ENCODE measurements at places on chromosomes 2 and 18.

DNA sequence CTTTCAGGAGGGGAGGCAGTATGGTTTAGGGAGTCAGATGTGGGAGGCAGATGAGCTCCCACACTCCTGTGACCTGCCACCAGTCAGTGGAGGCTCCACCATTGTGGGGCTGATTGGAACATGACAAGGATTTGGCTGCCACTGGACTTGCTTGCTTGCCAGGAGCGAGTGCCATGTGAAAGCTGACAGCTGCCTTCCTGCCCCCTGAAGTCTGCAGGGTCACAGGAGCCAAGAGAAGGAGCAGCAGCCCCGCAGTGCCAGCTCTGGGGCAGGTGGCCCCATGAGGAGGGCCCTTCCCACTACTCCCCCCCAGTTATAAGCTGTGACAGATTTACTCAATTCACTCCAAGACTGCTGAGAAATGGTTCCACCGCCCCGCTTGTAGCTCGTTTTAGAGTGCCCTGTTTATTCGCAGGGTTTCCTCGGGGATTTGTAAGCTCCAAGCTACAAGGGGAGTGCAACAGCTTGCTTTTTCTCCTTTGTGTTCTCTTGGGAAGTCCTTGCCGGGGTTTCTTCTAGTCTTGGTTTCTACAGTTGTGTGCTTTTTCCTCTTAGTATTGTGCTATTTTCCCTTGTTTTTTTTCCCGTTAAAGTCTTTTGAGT is 414.3 kb downstream of the MEIS1 start:
- DNase-seq = no peak

GRCh38 chr2:160613466-160614153 is 120.0 kb upstream of the RBMS1 start:
- no peak for DNase-seq

- no peak for DNase-seq
Observed at GRCh38 chr2:8588831-8589191, 93.0 kb upstream of the ID2 start.

- no peak for DNase-seq
Observed at GRCh38 chr2:47058003-47058931, 96.8 kb downstream of the STPG4 start.

GRCh38 chr2:8107621-8108378 is 574.1 kb upstream of the ID2 start:
- DNase-seq = no peak

GRCh38 chr2:97849881-97850528 is 136.6 kb downstream of the ZAP70 start:
- DNase-seq = no peak

- DNase-seq = no peak
Observed at GRCh38 chr2:20757405-20758090, 65.4 kb downstream of the LDAH start.

DNA sequence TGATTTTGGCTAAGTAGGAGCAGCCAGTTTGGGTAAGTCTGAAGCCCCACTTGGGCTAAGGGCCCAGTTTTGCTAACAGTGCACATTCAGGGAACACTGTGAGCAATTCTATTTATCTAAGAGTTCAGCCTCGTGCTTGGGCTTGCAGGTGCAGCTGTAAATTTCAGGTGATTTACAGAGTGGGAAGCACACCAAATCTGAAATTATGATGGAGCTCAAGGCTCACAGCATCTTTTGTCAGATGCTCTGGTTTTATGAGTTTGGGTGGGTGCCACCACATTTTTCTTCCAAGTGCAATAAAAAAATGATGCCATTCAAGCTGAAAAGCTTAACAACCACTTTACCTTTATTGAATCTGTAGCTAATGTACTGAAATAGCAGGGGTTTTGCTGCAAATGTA is 671.2 kb downstream of the LRRTM4 start:
- DNase-seq = no peak

DNA sequence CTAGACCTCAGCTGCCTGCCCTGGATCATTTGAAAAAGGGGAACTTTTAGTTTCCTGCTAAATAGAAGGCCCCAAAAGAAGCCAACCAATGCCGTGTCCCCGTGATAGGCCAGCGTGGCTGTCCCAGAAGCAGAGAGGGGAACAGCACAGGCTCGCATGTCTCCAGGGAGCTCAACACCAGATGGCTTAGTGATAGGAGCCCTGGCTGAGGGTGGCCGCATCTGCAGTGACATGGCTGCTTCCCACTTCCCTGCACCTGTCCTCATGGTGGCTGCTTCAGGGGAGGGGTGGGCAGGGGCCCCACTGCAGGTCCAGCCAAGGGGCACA is 79.6 kb downstream of the MBP start:
- DNase-seq = no peak

DNA sequence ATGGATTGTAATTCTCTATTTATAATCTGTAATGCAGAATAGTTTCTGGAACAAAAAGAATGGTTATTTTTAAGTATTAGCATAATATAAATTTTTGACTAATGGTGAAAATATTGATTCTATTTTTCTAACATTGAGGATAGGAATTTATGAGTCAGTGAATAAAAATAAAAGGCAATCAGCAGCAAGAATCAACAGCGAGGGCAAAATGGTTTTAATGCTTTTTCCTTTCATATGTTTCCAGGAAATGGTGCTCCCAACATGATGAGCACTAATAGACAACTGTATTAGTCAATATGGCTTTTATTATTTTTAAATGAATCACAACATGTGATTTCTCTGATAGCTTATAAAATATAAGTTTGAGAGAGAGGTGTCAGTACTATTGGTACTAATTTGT is 90.7 kb upstream of the TFPI start:
- no peak for DNase-seq

GRCh38 chr2:45585267-45585861 is 25.7 kb downstream of the SRBD1 start:
- DNase-seq = no peak

DNA sequence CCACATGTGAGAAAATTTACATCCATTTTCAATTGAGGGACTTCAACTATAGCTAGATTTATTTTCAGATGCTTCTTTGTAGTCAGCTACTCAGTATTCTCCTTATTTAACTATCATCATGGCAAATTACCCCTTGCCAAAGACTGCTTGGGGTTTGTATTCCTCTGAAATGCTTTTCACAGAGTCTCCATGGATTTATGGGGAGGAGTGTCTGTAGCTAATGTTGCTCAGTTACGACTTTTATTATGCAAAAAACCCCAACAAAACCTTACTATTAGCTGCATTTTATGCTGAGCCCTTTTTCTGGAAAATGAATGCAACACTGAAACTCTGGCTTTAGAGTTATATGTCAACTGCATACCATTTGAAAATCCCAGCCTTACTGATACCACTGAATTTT is 78.6 kb downstream of the RFTN2 start:
- no peak for DNase-seq

GRCh38 chr2:202760848-202761247 is 110.7 kb downstream of the ICA1L start:
- DNase-seq = no peak

- no peak for DNase-seq
Observed at GRCh38 chr2:238739668-238740067, 108.2 kb upstream of the TWIST2 start.

DNA sequence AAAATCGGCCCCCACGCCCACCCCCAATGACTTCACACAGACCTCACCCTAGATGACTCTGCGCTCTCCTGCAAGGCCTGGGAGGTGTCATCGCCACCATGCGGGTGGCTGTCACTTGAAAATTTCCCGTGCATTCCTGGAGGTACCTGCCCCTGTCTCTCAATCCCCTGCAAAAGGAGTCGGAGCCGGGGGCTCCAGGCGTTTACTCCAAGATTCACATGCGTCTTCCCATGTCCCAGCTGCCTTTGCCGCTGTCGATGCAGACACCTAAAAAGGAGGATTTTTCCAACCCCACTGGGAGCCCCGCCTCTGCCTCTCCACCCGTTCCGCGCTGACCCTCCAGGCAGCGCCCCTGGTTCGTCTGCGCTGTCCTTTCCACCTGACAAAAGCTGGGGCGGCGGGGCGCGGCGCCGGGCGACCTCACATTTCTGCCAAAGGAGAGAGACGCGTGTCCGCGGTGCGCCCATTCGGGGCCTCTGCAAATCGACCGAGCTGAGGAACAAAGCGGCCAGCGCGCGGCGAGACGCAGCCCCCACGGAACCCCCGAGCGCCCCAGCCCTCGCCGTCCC is 667 bp downstream of the REEP1 start:
- DNase-seq = peak; percentile 10

GRCh38 chr2:96636551-96637171 is 1.5 kb downstream of the KANSL3 start:
- no peak for DNase-seq

DNA sequence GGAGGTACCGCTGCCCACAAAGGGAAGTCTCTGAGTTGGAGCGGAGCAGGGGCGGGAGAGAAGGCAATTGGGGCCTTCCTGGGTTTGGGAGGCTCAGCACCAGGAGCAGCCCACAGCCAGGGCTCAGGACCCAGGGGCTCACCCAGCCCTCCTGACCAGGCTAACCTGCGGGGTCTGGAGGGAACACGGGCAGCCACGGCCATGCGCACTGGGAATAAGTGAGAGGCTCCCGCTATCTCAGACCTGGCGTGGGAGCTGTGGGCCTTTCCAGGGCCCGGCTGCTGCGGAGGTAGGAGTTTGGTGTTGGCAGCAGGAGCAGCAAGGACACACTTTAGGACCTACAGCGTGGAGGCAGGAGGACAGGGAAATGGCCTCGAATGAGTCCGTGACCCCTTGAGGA is 69.0 kb downstream of the RRM2 start:
- no peak for DNase-seq

DNA sequence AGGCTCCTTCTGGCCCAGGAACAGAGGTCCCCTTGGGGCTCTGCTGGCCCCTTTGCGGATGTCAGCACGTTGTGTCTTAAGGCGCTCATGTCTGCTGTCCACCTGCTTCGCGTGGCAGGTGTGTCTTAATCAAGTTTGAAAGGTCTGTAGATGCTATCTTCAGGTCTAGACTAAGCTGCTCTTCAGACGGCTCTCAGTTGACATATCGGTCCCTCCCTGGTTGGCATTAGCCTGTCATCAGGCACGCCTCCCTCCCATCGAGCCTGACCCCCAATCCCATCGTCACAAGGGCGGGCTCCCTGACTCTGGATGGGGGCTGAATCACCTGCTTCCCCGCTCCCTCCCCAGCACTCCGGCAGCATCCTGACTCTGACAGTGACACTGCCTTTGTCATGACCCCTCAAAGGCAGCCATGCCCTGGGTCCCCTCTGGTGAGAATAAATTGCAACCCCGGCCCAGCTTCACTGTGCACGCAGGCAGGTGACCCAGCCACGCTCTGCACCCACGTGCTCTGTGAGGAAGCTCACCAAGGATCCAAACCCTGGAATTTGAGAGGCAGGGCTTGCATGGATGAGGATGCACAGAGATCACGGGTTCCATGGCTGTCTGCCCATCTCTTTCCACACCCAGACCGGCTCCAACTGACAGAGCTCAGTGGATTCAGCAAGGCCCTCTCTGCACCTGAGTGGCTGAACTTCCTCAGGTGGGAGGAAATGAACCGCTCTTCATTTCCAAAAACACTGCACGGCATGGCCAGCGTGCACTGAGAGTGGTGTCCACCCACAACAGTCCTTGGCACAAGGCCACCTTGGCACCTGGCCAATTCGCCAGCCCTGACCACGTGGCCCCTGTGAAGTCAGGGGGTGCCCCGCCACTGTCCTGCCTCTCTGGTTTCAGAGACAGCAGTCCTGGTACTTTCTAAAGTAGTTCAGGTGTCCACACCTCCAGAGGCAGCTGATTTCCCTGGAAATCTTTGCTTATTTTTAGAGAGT is 110.2 kb upstream of the GPC1 start:
- DNase-seq = no peak

DNA sequence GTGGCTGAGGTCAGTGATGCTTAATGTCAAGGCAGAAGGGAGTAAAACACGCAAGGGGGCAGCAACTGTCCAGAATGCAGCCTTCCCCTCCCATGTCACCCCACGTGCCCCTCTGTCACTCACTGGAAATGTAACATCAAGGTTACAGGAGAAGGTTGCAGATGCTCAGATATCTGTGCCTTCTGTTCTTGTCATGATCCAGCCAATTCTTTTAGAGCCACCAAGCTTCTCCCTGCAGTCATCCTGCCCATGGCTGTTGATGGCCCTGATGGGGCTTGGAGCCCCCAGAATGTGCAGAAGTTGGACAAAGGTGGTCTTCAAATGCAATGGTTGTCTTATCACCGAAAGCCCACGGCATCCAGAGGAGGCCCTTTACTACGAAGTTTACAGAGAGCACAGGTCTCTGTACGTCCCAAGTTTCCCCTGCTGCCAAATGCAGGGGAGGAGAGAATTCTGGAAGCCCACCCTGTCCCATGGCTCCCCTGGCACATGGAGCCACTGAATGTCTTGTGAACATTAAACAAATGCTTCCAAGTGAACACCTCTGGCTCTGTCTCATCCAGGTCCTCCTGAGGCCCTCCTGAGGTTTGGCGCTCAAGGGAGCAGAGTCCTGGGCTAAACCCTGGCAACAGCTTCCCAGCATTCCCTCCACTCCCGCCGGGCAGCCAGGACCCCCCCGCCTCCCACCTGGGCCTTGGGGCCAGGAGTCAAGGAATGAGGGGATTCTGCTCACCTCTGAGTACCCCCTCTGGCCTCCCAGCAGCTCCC is 4.5 kb upstream of the GPR55 start:
- DNase-seq = no peak

- DNase-seq = no peak
Observed at GRCh38 chr18:75376004-75376403, 51.5 kb downstream of the SMIM21 start.

DNA sequence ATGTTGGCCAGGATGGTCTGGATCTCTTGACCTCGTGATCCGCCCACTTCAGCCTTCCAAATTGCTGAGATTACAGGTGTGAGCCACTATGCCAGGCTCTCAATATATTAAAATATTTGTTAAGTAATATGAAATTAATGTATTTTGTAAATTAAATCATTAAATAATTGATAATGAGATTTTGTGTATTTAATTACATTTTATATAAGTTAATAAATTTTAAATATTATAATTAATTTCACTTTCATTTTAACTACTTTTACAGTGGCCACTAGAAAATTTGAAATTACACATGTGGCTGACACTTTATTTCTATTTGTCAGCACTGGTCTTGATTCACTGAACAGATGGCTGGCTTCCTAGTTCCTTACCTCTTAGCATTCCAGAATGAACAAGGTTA is 102.6 kb downstream of the DPP10 start:
- DNase-seq = no peak

GRCh38 chr18:8357320-8357719 is 251.9 kb upstream of the RAB12 start:
- no peak for DNase-seq

DNA sequence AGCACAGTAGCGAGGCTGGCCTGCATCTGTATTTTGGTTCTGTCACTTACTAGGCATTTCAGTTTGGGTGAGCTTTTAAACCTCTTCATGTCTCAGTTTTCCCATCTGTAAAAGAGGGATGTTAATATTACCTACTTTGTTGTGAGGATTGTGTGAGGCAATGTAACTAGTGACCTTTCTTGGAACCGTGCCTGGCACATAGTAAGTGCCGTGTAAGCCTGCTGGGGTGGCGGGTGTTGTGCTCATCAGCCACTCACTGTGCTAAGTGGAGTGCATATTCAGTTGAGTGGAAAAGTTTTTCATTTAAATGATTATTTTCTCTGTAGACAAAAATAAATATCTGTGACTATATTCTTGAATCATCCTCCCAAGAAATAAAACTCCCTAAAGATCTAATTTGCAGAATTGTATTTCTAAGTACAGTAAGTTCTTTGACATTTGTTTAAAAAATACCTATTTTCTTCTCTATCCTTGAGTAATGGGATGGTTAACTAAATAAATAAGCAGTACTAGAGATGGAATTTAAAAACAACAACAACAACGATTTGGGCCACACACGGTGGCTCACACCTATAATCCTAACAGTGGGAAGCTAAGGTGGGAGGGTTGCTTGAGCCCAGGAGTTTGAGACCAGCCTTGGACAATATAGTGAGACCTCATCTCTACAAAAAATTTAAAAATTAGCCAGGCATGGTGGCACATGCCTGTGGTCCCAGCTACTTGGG is 56.7 kb downstream of the MALT1 start:
- no peak for DNase-seq

- DNase-seq = no peak
Observed at GRCh38 chr18:22115573-22115972, 53.8 kb upstream of the GATA6 start.
